Right atrium auricular region (tissue), 2 donors: ENCODE measurements at places on chromosomes 16 and 17. TPM values are rescaled to one million over a fixed set of nuclear protein-coding genes. Genes with fewer than 3 reads are reported as not detected.

Gene TAC4
- total RNA-seq = not detected

Gene KRTAP1-5
- total RNA-seq = not detected

DNA sequence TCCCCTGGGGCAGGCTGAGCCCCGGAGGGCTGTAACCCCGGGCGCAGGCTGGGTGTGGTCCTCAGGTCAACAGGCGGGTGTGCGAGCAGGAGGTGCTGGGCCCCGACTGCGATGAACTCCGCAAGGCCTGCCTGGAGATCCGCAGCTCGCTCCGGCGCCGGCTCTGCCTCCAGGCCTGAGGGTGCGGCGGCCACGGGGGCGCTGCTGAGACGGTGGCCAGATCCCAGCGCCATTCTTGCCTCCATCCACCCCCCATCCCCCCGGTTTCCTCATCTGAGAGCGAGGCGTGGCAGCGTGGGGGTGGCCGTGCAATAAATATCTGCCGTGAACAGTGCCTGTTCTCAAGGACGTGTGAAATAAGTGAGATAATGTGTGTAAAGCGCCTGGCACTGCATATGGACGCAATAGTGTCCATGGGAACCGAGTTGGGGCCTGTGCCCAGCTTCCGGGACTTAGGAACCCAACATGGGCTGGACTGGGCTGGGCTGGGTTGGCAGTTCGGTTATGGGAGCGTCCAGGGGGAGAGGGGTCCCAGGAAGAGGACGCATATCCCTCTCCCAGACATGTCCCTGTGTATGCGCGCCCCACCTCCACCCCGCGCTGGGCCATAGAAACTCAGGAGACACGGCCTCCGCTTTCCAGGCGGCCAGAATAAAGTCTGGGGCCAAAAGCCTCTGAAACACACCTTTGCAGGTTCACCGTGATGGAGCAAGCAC is 15.0 kb downstream of the ZNF213 start:
- H3K27me3 ChIP-seq = no peaks in the 10 kb centered on the region
- peaks cover 27% of the 10 kb centered on the region for H3K4me1 ChIP-seq
- peak; percentile 77 for DNase-seq
- H3K4me3 ChIP-seq = peak overlapping the region; percentile 76
- H3K27ac ChIP-seq = peak overlapping the region; percentile 88

DNA sequence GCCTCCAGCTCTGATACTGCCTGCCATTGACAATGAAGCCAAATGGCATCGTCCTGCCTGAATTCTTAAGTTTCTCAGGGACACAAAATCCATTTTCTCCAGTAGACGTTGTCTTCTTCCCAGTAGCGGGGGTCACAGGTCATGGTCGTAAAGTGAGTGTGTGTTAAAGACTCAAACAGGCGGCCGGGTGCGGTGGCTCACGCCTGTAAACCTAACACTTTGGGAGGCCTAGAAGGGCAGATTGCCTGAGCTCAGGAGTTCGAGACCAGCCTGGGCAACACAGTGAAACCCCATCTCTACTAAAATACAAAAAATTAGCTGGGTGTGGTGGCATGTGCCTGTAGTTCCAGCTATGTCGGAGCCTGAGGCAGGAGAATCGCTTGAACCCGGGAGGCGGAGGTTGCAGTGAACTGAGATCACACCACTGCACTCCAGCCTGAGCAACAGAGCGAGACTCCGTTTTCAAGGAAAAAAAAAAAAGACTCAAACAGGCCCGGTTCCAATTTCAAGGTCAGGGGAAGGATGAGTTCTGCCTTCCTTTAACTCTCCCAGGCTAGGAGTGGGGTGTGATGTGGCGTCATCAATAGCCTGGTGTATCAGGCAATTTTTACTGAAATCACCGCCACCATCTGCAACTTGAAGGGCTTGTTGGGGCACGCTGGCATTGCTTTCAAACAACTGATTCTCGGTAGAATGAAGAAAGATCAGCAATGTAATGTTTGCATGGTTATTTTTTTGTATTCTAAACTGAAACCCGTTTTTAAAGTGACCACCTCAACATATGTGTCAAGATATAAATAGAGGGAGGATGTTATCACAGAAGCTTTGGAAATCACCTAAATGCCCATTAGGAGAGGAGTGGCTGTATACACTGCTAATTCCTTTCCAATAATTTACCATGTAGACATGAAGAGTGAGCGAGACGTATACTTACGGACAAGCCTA is 91.0 kb downstream of the WSCD1 start:
- H3K27ac ChIP-seq = no peak overlapping the region
- no peaks in the 10 kb centered on the region for H3K27me3 ChIP-seq
- no peak for DNase-seq
- no peaks in the 10 kb centered on the region for H3K4me1 ChIP-seq
- H3K4me3 ChIP-seq = no peak overlapping the region

GRCh38 chr17:17147821-17148220 is 58.3 kb downstream of the PLD6 start:
- no peak overlapping the region for H3K4me3 ChIP-seq
- DNase-seq = no peak
- no peak overlapping the region for H3K27ac ChIP-seq
- H3K36me3 ChIP-seq = peaks cover 62% of the 10 kb centered on the region
- H3K27me3 ChIP-seq = no peaks in the 10 kb centered on the region
- no peaks in the 10 kb centered on the region for H3K4me1 ChIP-seq

- H3K27ac ChIP-seq = no peak overlapping the region
- H3K4me3 ChIP-seq = no peak overlapping the region
- DNase-seq = no peak
- H3K4me1 ChIP-seq = peaks cover 5% of the 10 kb centered on the region
Measured at GRCh38 chr17:45935710-45936509, 41.6 kb downstream of the MAPT start.

GRCh38 chr17:47942096-47942510 is 732 bp downstream of the PNPO start:
- H3K36me3 ChIP-seq = peaks cover 28% of the 10 kb centered on the region
- H3K27me3 ChIP-seq = no peaks in the 10 kb centered on the region
- DNase-seq = no peak
- peak overlapping the region; percentile 81 for H3K27ac ChIP-seq
- H3K4me3 ChIP-seq = peak overlapping the region; percentile 84

DNA sequence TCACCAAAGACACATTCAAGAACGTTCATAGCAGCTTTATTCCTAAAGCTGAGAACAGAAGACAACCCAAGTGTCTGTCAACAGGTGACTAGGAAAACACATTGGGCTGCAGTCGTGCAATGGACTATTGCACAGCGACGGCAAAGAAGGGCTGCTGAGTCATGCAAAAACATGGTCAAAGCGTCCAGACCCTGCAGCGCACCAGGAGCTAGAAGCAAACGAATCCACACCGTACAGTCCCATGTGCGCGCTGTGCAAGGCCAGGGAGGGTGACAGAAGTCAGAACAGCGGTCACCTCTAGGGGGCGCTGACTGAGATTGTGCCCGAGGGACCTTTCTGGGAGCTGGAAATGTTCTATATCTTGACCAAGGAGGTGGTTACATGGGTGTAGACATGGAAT is 266.4 kb downstream of the MAF start:
- no peaks in the 10 kb centered on the region for H3K36me3 ChIP-seq
- no peak overlapping the region for H3K27ac ChIP-seq
- H3K4me1 ChIP-seq = no peaks in the 10 kb centered on the region
- H3K27me3 ChIP-seq = no peaks in the 10 kb centered on the region
- no peak for DNase-seq

- H3K27me3 ChIP-seq = no peaks in the 10 kb centered on the region
- DNase-seq = no peak
- no peaks in the 10 kb centered on the region for H3K36me3 ChIP-seq
- H3K4me3 ChIP-seq = no peak overlapping the region
Measured at GRCh38 chr16:66079671-66080334, 286.7 kb upstream of the CDH5 start.

GRCh38 chr17:60327901-60328273 is 64.0 kb downstream of the USP32 start:
- no peak overlapping the region for H3K4me3 ChIP-seq
- no peaks in the 10 kb centered on the region for H3K27me3 ChIP-seq
- no peaks in the 10 kb centered on the region for H3K4me1 ChIP-seq
- H3K27ac ChIP-seq = no peak overlapping the region
- no peaks in the 10 kb centered on the region for H3K36me3 ChIP-seq

GRCh38 chr17:37538981-37539659 is 49.4 kb downstream of the DUSP14 start:
- H3K4me3 ChIP-seq = no peak overlapping the region
- H3K36me3 ChIP-seq = peaks cover 84% of the 10 kb centered on the region
- no peak for DNase-seq
- no peaks in the 10 kb centered on the region for H3K4me1 ChIP-seq

GRCh38 chr17:50473901-50474300 is 4.8 kb upstream of the RSAD1 start:
- no peaks in the 10 kb centered on the region for H3K36me3 ChIP-seq
- peaks cover 13% of the 10 kb centered on the region for H3K4me1 ChIP-seq
- no peak overlapping the region for H3K4me3 ChIP-seq
- no peaks in the 10 kb centered on the region for H3K27me3 ChIP-seq
- H3K27ac ChIP-seq = no peak overlapping the region
- DNase-seq = no peak

DNA sequence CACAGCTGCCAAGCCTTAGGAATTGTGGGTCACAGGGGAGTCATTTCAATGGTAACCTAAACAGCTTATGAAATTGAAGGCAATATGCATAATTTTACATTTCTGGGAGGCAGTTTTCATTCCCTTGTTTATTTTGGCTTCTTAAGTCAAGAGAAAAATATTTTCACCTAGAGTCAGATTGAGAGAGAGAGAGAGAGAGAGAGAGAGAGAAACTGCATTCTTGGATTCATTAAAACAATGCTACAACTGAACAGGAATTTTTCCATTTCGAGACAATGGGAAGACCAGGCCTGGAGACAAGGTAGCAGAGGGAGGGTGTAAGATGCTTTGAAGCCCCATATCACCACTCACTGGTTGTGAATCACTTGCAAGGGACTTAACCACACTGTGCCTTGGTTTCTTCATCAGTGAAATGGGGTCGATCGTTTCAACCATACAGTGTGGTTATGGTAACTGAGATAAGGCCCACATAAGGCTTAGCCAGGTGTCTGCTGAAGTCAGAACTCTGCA is 224.7 kb upstream of the IRX3 start:
- peaks cover 11% of the 10 kb centered on the region for H3K4me1 ChIP-seq
- H3K4me3 ChIP-seq = no peak overlapping the region
- no peak for DNase-seq
- no peaks in the 10 kb centered on the region for H3K27me3 ChIP-seq
- H3K36me3 ChIP-seq = no peaks in the 10 kb centered on the region
